Hematopoietic multipotent progenitor cell treated with erythropoietin and hydrocortisone succinate and interleukin-3 and kit ligand, for 15 days (in vitro differentiated cells): ENCODE measurements at places on chromosomes 4 and X.

GRCh38 chr4:36351082-36351666, 69.8 kb downstream of the DTHD1 start:
- DNase-seq: peak; percentile 2

GRCh38 chrX:41518841-41519220, 71.7 kb downstream of the NYX start:
- DNase-seq: no peak

GRCh38 chrX:69313617-69314290, 148.5 kb upstream of the PJA1 start:
- DNase-seq: no peak

- DNase-seq: no peak
Observed at GRCh38 chr4:110503270-110504083, 27.5 kb downstream of the ENPEP start.

GRCh38 chr4:26590639-26591038, 6.8 kb downstream of the TBC1D19 start:
- DNase-seq: no peak

GRCh38 chr4:110197529-110198042, 829 bp downstream of the ELOVL6 start:
- peak; percentile 33 for DNase-seq

DNA sequence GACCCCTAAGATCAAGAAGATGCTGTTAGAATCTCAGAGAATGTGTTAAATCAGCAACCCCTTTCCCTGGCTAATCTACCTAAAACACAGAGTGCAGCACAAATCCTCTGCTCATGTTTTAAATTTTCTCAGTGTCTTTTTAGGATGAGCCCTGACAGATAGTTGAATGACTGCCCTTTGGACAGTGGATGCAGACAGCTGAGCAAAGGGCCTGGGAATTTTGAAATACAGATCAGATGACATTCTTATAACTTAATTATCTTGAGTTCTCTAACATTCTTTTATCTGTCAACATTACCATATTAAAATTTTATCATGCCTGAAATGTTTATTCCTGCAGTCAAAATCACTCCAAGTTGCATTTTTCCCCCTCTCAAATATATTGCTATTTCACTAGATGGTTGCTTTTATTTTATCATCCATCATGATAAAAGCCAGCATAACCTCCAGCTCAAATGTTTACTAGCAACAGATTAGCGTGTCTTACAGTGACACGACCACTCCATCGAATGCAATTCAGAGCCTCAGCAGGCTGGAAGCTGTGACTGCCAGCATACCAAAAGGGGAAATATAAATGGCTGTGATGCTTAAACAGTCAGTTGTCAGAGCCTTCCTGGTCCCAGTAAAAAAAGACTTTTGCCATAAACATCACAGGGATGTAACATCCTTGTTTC, 22.8 kb upstream of the ARHGAP24 start:
- DNase-seq: no peak
